Psoas muscle (tissue), 8 donors: ENCODE measurements at places on chromosomes 16 and 17.

DNA sequence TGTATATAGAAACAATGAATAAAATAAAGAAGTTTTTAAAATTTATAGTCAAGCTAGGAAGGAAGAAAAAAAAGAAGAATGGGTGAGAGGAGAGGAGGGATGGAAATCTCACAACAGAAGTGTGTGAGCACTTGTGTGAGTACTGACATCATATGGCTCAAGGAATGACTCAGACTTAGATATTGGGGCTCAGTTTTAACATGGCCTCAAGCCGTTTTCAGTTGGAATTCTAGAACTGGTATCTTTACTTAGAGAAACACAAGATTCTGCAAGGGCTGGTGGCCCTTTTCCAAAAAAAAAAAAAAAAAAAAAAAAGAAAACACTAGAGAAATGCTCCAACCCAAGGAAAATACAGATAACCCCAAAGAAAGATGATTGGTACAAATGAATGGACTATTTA, 55.1 kb downstream of the STXBP4 start:
- DNase-seq: no peak

DNA sequence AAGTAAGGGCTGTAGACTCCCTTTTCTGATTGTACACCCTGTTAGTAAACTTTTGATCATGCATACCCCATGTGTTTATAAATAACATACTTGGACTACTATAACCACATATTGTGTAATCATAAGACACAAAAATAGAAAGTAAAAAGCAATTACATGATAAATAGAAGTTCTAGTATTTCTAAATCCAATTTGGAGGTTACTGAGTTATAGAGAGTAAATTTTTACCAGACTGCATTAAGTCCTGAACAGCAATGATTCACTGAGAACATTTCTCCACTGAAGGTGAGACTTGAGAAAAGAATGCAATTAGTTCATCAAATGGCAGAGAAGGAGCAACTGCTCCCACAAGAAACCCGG, 7.7 kb upstream of the TBKBP1 start:
- DNase-seq: no peak

DNA sequence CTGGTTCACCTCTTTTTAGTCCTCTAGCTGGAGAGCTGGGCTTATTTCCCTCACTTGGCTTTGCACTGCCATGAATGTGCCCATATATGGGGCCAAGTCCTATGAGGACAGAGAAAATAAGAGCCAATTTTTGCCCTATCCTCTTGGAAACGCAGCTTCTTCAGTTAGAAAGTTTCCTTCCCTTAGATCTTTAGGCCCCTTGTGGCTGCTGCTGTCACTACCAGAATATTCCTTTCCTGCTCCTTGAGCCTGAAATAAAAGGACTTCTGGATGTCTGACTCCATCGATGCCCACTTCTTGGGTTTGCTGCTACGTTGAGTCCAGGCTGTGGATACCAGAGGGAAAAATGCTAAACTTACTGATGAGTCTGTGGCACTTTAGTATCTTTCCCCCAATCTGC, 487.1 kb downstream of the GRIN2A start:
- no peak for DNase-seq

- no peak for DNase-seq
These were observed 1.4 kb upstream of the DHX8 start for GRCh38 chr17:43482103-43483012.
